Naive thymus-derived CD4-positive, alpha-beta T cell (primary cell): ENCODE measurements at places on chromosomes 5 and 9.

- DNase-seq: no peak
Measured at GRCh38 chr5:761854-762710, 22.4 kb downstream of the ZDHHC11B start.

DNA sequence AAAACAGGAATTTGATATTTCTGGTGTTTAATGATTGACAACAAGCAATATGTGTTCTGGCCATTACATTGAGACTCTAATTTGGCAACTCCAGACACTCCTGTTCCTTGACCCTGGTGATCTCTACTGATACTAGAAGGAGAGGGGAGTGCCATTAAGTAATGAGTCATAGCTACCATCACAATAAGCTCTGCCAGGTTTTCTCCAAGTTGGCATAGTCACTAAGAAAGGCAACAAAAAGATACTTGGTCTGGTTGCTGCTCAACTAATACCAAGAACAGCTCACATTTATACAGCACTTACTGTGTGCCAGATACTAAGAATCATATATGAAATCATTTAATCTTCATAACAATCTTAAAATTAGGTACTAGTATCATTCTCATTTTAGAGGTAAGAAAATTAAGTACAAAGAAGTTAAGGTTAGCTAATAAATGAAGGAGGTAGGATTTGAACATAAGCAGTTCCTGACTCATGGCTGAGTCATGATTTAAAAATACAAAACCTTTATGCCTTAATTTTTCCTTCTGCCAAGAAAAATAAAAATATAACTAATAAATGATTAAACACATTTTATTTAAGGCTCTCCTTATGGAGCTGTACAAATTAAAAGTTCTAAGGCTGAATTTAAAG lies 19.9 kb upstream of the PRXL2C start:
- DNase-seq: no peak

GRCh38 chr5:68015381-68016302 lies 199.9 kb upstream of the PIK3R1 start:
- DNase-seq: no peak

GRCh38 chr9:108857572-108857971 lies 1.8 kb upstream of the ACTL7B start:
- no peak for DNase-seq

DNA sequence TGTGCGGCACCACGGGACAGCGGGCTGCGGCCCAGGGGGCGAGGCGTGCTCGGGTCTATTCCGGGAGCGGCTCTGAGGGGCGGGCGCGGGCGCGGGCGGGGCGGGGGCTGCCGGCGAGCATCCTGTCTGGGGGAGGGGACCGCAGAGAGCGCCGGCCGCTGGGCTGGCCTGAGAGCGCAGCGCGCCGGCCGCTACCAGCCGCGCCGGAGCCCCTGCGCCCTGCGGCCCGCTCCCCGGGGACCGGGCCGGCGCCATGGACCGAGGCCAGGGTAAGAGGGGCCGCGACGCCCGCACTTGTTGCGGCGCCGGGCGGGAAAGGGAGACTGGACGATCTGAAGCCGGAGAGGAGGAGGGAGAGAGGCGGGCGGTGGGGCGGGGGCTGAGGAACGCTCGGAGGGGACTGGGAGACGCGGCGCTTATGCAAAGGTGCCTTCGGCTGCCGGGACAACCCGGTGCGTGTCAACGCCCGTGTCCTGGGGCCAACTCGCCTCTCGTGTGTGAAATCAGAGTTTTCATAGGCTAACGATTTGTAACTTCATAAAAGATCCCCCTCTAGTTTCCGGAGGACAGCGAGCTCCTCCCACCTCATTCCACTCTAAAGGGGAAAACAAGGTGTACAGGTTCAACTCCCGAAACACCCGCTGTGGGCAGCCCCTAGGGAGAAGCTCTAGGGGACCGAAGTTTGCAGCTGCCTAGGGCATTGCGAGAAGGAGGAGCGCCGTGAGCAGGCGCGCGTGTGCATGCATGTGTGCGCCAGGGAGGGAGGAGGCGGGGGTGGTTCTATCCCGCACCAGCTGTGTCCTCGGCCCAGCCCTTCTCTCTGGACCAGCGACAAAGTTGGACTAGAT lies at the start of gene AFAP1L1:
Gene AFAP1L1, plus strand, starts transcription at position 144 of the 848 bp plus-strand sequence. Its CDS starts 110 bp downstream, at position 254.
- DNase-seq: no peak
